ENCODE measurements at places on chromosomes 7 and 10.

DNA sequence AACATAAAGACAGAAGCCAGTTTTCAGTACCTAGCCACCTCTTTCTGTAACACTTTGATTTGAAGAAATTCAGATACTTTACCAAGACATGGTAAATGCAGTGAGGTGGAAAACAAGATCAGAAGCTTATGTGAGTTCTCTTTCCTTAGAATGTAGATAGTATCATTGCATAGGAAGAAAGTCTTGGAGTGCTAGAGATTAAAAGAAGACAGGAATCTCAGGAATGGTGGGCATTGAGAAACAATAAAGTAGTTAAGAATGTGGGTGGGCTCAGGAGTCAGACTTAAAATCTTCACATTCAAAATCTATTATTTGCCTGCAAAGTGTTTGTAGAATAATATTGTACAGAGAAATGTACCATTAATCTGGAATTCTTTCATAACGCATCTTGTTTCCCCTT lies 58.9 kb downstream of the POLL start:
- H3K27me3 ChIP-seq: no peaks in the 10 kb centered on the region
- DNase-seq: no peak
- no peak overlapping the region for H3K4me3 ChIP-seq

GRCh38 chr7:40489844-40490602 lies 355.2 kb downstream of the SUGCT start:
- H3K36me3 ChIP-seq: no peaks in the 10 kb centered on the region
- no peaks in the 10 kb centered on the region for H3K27me3 ChIP-seq
- H3K4me3 ChIP-seq: no peak overlapping the region
- H3K27ac ChIP-seq: no peak overlapping the region

- no peaks in the 10 kb centered on the region for H3K36me3 ChIP-seq
- H3K27ac ChIP-seq: no peak overlapping the region
- H3K4me1 ChIP-seq: peaks cover 16% of the 10 kb centered on the region
- no peak for DNase-seq
These were observed 39.9 kb downstream of the CYTH3 start for GRCh38 chr7:6232534-6232933.

DNA sequence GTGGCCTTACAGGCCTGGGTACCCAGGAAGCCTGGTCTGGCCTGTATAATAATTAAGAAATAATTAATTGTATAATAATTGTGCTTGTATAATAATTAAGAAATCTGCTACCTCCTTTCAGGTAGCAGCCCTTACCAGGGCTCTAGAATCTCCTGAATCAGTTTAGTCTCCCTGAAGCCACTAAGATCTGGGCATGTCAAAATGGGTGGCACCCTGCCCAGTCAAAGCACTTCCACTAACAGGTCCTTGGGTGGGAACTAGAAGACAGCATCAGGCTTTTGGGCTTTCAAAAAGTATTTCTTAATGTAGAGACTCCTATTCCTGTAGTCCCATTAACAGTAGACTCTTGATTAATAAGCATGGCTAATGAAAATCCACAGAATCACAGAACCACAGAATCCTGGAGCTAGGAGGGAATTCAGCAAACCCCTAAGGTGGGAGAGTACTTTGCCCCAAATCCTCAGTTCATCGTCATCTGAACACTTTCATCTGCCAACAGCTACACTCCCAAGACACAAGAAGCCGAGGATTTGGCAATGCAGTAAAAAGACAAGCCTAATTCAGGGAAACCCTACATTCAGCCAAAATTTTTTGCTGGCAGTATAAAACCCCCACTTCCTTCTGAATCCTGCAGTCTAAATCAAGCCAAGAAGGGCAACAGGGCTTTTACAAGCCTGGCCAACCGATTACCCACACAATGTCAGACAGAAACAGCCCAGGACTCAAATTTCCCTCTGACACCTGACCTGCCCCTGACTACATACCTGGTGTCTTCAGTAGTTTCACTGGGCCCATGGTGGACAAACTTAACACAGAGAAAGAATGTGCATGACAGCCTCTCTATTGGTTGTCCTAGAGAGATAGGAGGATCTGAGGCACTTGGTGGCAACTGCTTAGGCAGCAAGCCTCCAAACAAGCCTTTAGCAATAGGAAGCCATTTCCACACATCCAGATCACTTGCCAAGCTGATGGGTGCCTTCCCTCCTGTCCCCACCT lies 5.9 kb upstream of the IL6 start:
- no peak overlapping the region for H3K4me3 ChIP-seq
- H3K27me3 ChIP-seq: no peaks in the 10 kb centered on the region
- no peaks in the 10 kb centered on the region for H3K4me1 ChIP-seq
- DNase-seq: no peak
- H3K36me3 ChIP-seq: no peaks in the 10 kb centered on the region

DNA sequence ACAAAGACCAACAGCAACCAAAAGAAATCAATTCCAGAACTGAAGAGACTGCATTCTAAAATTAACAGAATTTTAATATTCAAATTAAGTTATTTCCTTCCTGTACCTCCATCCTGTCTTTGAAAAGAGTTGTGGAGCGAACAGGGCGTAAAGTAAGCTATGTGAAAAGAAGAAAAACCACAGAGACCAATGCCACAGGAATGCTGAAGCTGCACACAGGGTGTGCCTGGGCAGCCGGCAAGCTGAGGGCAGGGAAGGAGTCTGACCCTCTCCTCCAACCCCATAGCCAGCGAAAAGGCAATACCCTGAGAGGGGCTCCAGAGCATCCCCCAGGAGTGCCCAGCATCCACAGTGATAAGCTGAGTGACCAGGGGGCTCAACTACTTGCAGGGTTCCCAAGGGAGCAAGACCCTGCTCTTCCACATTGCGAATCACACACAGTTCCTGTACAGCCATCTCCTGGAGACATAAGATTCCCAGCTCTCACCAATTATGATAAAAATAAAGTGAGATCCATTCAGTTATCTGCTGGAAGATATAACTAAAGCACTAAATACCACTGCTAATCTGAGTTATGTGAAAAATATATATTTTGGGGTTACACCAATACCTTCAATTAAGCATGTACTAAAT lies 93.8 kb downstream of the PARD3 start:
- H3K4me1 ChIP-seq: no peaks in the 10 kb centered on the region
- no peak overlapping the region for H3K27ac ChIP-seq
- H3K4me3 ChIP-seq: no peak overlapping the region
- DNase-seq: no peak

- H3K27ac ChIP-seq: no peak overlapping the region
- DNase-seq: no peak
These were observed 26.6 kb downstream of the DUSP5 start for GRCh38 chr10:110524179-110524858.

DNA sequence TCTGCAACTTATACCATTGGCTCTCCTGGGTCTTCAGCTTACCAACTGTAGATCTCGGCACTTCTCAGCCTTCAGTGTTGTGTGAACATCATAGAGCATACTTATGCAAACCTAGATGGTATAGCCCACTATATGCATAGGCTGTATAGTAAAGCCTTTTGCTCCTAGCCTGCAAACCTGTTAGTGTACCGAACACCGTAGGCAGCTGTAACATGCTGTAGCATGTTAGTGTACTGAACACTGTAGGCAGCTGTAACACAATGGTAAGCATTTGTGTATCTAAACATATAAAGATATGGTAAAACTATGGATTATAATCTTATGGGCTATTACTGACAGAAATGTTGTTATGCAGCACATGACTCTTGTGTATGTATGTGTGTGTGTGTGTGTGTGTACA lies 256.9 kb downstream of the WDR11 start:
- H3K4me1 ChIP-seq: no peaks in the 10 kb centered on the region
- no peaks in the 10 kb centered on the region for H3K36me3 ChIP-seq
- no peak overlapping the region for H3K27ac ChIP-seq
- DNase-seq: no peak
- no peaks in the 10 kb centered on the region for H3K27me3 ChIP-seq

Data from effector memory CD4-positive, alpha-beta T cell (primary cell).